ENCODE measurements at places on chromosomes 12 and 14.
A peak's percentile ranks its signal among the peaks of the same experiment; 100 is the strongest.

GRCh38 chr14:68958553-68958952 lies 20.5 kb downstream of the ACTN1 start:
- no peak for DNase-seq

GRCh38 chr14:104382361-104383087 lies 197.0 kb upstream of the C14orf180 start:
- DNase-seq: no peak

- DNase-seq: no peak
These were observed 35.1 kb downstream of the SCYL2 start for GRCh38 chr12:100302081-100302480.

GRCh38 chr12:124286414-124286813 lies 8.5 kb upstream of the RFLNA start:
- DNase-seq: no peak

DNA sequence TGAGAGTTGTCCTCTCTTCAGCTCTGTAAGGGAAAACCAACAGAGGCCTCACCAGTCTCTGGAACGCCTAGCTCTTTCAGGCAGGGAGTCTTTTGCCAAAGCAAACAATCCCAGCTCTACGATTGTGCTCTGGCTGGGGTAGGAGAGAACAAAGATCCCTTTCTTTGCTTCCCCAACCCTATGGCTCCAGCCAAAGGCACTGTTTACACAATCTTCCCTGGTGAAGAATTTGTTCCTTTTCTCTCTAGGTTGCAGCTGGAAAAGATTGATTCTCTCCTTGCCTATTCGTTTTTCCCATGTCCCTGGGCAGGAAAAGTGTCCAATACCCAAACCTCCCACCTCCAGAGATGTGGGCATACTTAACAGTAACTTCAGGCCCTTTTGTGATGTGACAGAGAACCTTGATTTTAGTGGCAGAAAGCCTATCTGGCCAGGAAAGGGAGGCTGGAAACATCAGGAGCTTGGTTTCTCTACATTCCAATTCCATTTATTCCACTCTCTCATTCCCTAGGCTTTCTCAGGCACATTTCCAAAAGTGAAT lies 16.8 kb downstream of the ATP5MC2 start:
- DNase-seq: peak; percentile 68

DNA sequence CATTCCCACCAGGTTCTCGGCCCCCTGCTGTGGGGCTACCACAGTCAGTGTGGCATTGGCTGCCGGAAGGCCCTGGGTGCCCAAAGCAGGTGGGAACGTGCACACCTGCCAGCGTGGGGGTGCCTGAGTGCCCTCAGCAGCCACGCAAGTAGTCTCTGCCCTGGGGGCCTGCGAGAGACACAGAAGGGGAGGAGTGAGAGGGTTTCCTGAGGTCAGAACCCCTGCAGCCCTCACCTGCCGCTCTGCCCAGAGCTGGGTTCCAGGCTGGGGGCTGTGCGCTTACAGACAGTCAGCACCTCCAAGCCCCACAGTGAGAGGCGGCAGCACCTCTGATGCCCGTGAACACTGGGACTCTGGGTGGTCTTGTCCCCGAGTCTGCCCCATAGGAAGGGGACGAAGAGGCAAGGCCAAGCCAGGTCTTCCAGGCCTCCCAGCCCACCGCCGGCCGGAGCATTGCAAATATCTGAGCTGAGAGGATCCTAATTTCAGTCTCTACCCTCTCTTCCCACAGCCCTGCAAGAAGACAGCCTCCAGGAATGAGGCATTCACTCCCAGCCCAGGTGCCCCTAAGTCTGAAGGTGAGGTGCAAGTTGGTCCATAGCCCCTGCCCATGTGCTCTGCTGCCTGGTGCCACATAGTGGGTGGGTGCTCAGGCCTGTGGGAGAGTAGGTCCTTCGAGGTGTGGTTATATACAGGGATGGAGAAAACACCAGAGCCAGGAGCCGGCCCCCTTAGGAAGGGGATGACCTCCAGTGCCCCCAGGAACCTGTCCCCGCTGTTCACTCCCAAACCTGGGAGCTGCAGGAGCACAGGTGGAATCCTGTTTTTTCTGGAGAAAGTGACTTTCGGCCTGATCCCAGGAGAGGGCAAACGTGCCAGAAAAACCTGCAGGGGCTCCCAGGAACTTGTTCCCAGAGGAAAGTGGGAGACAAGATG lies 291.1 kb upstream of the RTL1 start:
- no peak for DNase-seq

DNA sequence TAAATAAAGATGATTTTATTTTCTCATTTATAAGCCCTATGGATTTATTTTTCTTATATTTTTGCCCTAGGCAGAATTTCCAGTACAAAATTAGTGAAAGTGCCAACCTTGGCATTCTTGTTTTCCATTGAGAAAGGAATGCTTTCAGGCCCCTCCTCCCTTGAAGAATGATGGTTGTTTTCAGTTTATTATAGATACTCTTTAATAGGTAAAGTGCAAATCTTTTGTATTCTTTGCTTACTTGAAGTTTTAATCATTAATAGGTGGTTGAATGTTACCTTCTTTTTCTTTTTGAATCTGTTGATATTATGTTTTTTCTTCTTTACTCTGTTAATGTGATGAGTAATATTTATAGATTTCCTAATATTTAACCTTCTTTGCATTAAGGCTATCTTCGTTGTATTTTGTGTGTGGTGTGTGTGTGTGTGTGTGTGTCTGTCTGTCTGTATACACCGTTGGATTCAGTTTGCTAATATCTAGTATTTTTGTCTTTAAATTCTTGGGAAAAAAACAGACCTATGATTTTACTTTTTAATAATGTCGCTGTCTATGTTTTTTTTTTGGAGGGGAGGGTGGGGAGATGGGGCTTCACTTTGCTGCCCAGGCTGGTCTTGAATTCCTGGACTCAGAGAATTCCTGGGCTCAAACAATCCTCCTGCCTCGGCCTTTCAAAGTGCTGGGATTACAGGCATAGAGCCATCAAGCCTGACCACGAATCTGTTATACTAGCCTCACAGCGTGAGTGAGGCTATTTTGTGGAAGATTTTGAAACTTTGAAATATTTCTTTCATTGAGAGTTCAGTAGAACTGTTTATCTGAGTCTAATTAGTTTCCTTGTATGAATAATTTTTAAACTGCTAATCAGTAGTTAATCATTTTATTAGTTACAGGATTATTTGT lies 13.5 kb downstream of the SRGAP1 start:
- no peak for DNase-seq

- no peak for DNase-seq
These were observed 65.1 kb downstream of the FBXW8 start for GRCh38 chr12:116975779-116976393.

GRCh38 chr12:107645630-107646333 lies 39.8 kb upstream of the PWP1 start:
- DNase-seq: no peak

DNA sequence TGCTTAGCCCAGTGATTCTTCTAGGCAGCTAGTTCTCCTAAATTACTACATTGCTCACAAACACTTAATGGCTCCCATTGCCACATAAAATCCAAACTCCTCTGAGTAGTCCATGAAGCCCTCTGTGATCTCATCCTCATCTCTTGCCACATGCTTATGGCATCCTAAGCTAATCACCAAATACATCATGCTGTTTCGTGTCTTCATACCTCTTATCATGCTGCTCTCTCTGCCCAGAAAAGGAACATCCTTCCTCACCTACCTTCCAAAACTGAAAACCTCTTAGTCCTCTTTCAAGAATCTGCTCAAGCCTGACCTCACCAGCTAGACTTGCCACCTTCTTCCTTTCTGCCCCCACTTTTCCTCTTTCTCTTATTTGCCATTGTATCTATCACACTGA lies 108.5 kb downstream of the DUSP6 start:
- no peak for DNase-seq

DNA sequence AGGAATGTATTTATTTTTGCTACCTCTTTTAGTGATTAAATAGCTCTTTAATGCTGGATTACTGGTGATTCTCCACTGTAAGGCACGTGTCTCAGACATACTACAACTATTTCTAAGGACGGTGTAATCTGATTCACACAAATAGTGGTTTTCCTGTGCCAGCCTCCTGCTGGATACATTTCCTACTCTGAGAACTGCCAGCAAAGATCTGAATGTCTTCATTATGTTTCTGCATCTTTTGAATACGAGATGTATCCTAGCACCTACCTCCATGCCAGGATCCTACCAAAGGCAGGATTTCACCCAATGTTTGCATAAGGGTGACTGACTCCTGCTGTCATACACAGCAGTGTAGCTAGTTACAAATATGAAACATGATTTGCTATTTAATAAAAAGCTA lies 120.6 kb downstream of the PRICKLE1 start:
- DNase-seq: no peak

- DNase-seq: no peak
These were observed 78.5 kb downstream of the CCDC91 start for GRCh38 chr12:28268608-28269229.

DNA sequence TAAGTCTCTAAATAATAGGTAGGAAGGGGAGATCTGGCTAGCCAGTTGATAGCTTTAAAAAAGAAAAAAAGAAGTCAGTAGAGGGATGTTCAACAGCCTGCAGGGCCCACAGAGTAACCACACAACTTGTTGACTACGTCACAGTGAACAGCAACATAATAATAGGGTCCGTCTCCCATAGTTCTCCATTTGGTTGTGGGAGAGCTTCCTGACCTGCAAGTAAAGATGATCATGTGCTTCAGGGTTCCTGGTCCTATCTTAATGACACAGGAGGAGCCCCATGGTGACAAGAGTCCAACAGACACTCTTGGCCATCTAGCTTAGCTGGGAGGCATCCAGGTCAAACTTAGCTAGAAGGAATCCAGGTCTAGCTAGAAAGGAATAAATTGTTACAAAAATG lies 36.2 kb downstream of the FGD6 start:
- DNase-seq: no peak
